ENCODE measurements at places on chromosomes 4 and X.
A peak's percentile ranks its signal among the peaks of the same experiment; 100 is the strongest.

DNA sequence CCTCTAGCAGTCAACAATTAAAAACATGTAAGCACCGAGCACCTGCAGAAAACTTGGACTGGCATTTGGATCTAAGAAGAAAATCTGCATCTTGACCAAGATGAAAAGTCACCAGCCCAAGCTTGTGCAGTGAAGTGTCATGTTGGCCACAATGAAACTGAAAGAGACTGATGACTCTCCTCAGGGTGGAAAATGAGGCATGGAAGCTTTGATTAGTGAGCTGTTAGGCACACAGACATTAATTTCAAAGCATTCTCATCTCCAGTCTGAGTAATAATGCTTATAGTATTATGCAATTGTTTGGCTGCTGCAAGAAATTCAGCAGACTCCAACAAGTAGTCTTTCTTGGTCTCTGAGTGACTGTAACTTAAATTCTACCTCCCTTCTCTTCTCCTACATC, 150.1 kb downstream of the AR start:
- DNase-seq, result no peak

DNA sequence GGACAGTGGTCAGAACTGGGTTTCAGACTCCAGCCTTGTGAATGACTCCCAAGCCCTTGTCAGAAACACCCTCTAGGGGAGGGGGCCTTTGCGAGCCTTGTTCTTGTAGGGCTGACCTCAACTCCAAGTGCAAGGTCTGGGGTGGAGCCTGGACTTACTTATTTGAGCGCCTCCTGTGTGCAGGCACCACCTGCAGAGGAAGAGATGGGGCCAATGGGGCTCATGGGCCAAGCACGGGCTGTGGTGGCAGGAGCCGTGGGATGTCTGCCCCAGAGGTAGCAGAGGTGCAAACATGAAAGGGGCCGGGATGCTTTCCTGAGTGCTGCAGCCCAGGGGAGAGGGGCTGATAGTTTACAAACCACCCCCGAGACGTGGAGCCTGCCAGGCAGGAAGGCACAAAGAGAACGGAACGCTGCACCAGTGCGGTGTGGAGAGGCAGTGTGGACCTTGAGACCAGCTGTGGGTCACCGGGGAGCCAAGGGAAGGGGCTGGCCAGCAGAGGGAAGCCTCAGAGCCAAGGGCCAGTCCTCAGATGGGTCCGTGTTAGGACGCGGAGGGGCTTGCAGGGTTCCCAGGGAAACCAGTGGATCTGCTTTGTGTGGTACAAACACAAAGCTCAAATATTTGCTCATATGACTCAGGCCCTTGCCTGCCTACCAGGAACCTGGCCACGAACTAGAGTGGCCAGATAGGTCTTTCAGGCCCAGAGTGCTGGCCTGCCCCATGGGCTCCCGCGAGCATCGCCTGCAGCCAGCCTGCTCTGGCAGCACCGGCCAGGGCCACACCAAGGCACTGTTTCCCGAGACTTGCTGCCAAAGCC, 8.7 kb upstream of the TADA2B start:
- no peak for DNase-seq

DNA sequence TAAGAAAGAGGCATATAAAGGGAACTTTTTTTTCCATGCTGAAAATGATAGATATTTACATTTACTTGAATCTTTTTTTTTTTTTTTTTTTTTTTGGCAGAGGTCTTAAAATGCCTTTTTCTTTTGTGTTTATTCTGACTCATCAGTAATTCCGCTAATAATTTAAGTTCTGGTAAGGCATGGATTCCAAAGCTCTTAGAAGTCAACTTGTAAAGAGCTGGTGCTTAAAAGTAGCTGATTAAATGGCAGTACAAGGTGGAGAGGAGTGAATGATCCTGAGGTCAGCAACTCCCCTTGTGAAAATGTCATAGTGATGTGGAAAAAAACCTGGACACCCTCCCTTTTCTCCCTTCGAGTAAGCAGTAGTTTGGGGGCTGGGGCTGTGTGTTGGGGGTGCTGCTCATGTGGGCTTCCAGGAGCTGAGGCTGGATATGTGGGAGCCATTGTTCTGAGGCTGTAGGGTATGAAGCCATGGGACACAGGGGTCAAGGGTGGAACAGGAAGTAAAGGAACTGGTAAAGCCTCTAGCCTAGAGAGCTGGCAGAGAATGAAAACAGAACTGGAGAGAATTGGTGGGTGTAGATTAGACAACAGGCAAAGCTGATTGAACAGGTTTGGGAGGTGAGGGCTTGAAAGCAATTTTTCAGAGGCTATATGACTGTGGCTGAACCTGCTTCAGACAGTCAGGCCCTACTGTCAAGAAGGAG, 41.0 kb upstream of the PITX2 start:
- DNase-seq, result no peak

DNA sequence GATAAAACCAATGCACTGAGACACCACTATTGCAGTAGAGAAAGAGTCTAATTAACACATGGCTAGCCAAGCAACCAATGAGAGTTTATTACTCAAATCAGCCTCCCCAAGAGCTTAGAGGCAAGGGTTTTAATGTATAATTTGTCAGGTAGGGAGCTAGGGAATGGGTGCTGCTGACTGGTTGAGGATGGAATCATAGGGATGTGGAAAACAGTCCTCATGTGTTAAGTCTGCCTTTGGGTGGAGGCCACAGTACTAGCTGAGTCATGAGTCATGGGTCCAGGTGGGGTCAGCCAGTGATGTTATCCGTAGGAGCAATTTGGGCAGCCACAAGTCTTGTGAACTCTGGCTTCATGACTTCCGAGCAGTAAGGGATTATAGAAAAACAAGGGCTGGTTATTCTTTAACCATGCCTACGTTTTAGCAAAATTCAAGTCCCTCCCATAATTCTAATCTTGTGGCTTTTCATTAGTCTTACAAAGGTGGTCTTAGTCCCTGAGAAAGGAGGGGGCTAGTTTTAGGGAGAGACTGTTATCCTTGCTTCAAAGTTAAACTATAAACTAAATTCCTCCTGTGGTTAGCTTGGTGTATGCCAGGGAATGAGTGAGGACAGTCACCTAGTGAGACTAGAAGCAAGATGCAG, 25.1 kb upstream of the PLAC8 start:
- no peak for DNase-seq

GRCh38 chr4:127081041-127081440, 551.7 kb upstream of the INTU start:
- no peak for DNase-seq

- DNase-seq, result peak; percentile 5
Measured at GRCh38 chr4:138870737-138871554, 144.6 kb upstream of the NOCT start.

DNA sequence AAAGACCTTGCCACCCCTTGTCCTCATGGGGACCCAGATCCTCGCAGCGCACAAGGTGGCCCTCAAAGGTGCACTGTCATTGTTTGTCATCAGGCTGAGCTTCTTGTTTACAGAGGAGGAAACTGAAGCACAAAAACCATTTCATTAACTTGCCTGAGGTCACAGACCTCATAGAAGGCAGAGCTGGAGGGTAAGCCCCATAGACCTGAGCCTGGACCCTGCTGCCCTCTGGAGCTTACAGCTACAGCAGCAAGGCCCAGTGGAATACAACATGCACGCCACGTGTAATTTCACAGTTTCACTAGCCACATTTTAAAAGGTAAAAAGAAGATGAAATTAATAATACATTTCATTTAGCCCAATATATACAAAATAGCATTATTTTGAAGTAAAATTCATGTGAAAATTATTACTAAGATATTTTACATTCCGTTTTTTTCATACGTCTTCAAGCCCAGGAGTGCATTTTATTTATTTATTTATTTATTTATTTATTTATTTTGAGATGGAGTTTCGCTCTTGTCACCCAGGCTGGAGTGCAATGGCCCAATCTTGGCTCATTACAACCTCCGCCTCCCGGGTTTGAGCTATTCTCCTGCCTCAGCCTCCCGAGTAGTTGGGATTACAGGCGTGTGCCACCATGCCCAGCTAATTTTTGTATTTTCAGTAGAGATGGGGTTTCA, 8.8 kb downstream of the JAKMIP1 start:
- DNase-seq, result no peak

GRCh38 chr4:76641758-76642157, 206.7 kb downstream of the SHROOM3 start:
- DNase-seq, result no peak

DNA sequence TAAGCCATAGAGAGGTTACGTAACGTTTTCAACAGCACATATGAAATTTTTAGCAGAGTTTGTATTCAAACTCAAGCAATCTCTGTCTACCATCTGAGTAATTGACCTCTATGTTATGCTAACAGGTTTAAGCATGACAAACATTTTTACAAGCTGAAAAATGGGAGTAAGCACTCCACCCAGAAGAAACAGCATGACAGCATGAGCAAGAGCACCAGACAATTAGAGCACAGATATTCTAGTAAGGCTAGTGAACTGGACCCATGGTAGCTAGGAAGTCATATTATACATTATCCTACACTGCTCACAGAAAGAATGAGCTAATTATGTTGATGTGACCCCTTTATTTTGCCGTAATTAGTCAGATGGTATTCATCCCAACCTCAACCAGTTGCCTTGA, 200.5 kb downstream of the PABPC4L start:
- no peak for DNase-seq

- no peak for DNase-seq
Measured at GRCh38 chrX:13248867-13249486, 70.9 kb downstream of the ATXN3L start.

DNA sequence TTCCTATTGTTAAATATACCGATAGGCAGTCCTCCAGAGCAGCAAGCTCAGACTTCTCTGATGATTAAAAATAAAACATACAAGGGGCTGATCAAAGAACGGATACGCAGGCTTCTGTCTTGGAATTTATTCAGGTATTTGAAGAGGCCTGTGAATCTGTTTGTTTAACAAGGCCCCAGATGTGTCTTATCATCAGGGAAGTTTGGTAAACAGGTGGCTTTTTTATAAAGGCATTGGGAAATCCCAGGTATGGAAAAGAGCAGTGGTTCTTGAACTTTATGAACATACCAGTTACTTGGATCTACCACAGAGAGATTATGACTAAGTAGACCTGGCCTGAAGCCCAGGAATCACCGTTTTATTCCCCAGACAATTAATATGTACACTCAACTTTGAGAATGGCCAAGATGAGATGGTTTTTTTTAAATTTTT, 47.9 kb downstream of the SOWAHB start:
- no peak for DNase-seq

GRCh38 chrX:32289356-32289755, 922.0 kb downstream of the DMD start:
- DNase-seq, result no peak

GRCh38 chrX:27815209-27815608, 7.4 kb downstream of the MAGEB10 start:
- no peak for DNase-seq

GRCh38 chr4:150668824-150669223, 86.9 kb downstream of the MAB21L2 start:
- no peak for DNase-seq

DNA sequence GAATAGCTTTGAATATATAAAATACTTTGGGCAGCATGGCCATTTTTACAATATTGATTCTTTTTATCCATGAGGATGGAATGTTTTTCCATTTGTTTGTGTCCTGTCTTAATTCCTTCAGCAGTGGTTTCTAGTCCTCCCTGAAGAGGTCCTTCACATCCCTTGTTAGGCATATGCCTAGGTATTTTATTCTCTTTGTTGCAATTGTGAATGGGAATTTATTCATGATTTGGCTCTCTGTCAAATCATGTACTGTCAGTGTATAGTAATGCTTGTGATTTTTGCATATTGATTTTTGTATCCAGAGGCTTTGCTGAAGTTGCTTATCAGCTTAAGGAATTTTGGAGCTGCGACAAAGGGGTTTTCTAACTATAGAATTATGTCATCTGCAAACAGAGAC, 18.5 kb downstream of the UGT2B15 start:
- DNase-seq, result no peak

DNA sequence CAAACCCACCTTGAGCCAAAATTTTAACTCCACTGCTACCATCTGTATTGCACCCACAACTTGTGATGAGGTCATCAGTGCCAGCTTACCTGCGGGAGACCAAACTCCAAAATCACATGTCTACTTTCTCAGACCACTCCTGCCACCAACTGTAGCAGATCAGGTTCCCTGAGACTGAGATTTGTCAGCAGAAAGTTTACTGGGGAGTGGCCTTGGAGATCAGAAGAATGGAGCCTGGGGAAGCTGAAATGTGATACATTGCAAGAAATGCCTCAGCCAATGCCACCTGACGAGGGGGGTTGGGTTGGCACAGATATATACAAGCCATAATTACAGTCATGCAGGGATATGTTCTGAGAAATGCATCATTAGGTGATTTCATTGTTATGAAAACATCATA, 19.1 kb downstream of the HAUS3 start:
- no peak for DNase-seq

GRCh38 chr4:156677131-156677531, 294.5 kb downstream of the PDGFC start:
- DNase-seq, result no peak

DNA sequence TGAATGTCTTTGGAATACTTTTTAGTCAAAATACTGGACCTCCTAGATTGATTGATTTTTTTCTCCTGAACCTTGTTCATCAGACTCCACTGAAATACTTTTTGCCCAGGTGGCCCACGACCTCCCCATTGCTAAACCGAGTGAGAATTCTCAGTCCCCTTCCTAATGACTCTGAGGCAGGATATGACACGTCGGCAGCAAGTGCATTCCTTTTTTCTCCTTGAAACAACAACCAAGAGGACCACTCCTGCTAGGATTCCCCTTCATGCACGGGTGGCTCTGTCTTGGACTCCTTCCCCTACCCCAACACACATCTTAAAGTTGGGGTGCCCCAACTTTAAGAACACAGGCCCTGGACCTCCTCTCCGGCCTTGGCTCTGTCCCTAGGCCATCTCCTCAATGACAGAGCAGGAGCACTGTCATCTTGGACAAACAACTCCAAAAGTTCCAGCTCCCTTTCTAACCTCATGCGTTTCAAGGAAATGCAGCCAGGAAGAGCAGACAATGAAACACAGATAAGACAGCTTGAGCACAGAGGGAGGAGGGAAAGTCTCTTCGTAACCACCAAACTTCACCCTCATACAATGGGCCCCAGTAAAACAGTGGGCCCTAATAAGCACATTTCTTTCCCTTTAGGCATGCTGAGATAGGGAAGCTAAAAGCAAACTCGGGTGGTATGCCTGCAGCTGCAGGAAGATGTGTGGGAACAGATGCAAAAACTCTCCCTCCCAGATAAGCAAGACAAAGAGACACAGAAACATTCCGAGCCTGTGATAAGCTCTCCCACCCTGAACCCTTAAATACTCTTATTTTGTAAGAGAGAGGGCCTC, 33.9 kb downstream of the ZBTB49 start:
- DNase-seq, result no peak

DNA sequence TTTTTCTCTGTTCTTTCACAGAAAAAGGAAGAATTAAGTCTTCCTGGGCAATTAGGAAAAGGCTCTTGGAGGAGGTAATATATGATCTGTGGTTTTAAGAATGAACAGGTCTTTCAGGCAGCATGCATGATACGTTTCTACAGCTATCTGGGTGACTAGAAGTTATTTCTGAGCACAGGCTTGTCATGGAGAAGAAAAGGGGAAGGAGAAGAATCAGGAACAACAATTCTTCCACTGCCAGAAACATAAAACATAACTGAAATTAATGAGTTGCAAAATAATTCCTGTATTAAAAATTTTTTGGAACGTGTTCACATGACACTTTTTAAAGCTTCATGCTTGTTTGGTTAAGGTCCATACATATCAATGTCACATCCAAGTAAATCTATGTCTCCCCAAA, 17.7 kb upstream of the STIM2 start:
- DNase-seq, result no peak
